ENCODE measurements at places on chromosomes 2 and 18.

- no peak for DNase-seq
These were observed 122.3 kb upstream of the CAB39 start for GRCh38 chr2:230590333-230590732.

DNA sequence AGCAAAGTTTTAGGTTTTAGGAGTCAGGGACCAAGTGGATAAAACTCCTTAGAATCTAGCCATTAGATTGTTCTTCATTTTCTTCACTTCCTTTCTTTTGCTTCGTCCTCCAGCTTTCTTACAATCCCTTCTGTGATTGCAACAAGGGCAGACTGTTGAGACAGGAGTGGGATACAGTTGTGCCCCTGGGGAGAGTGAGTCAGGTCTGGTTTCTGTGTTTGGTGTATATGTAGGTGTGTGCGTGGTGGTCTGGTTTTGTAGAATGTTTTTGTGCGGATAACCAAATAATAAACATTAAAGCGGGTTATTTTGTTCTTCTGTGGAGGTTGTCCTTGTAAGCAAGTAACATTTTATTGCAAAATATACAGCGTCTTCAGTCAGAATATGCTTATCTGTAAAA is 7.3 kb downstream of the INSIG2 start:
- DNase-seq = no peak

- DNase-seq = no peak
These were observed 1.1 kb upstream of the MTA3 start for GRCh38 chr2:42567364-42567763.

GRCh38 chr2:128103407-128103806 is 12.4 kb downstream of the UGGT1 start:
- no peak for DNase-seq

- no peak for DNase-seq
These were observed 341.5 kb upstream of the ETAA1 start for GRCh38 chr2:67055387-67056304.

DNA sequence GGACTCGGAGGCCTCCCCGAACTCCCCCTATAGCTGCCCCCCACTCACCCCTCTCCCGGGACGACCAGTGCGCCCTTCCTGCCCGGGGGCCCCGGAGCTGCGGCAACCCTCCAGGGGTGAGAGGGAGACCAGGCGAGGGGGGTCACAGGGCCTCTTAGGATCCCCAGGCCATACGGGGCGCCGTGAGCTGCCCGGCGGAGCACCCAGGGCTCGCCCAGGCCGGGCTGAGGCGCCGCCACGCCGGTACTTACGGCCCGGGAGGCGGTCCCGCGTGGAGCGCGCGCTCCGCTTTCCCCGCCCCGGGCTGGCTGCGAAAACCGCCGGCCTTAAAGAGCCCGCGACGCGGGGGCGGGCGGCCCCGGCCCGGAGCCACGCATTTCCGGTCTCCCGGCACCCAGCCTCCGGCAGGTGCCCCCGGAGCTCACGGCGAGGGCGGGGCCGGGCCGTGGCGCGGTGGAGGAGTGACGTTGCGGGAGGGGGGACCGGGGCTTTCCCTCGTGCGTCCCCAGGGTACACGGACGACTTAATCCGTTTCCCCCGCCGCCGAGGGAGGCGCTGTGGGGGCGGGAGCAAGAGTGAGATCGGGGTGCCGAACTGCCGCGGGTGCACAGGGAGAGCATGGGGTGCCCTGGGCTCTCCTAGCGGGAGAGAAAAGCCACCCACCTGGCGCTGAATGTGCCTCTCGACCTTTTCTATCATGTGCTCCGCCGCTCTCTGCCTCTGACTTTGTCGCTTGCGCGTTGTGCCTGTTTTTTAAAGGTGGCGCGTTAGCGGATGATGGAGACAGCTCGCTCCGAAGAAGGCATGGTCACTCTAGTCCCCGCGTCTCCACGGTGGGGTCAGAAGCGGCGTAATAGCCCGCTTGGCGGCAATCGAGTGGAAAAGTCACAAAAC is at the start of gene METTL21A:
Gene METTL21A (minus strand): TSS at position 381 of the 894 bp plus-strand sequence. CDS start 1,019 bp downstream, outside the sequence.
- DNase-seq = peak; percentile 96

DNA sequence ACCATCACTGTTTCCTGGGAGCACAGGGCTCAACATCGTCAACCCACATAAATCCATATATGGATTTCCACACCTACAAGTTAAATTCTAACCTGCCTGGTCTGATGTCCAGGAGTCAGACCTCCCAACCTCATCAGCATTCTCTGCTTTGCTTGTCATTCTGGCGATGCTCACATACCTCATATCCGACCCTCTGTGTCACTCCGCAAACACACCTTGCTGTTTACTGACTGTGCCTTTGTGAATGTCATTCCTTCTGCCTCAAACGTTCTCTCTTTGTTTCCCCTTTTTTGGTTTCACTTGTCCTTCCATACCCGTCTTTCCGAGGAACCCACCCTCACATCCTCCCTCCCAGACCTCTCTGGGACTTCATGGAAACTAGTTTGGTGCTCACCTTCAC is 187.1 kb downstream of the ACTR3 start:
- DNase-seq = no peak

DNA sequence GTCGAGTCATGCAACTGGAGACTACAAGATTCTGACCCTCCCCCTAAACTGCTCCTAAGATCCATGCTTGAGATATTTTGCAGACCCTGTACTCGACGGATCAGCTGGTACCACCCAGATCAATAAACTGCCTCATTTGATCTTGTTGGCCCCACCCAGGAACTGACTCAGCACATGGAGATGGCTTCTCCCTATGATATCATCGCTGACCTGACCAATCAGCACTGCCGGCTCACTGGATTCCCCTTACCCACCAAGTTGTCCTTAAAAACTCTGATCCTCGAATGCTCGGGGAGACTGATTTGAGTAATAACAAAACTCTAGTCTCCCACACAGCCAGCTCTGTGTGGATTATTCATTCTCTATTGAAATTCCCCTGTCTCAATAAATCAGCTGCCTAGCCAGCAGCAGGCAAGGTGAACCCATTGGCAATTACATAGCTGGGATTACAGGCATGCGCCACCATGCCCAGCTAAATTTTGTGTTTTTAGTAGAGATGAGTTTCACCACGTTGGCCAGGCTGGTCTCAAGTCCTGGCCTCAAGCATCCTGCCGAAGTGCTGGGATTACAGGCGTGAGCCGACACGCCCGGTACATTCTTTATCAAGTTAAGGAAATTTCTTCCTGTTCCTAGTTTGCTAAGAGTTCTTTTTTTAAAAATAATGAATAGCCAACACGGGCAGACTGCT is 43.6 kb downstream of the VPS54 start:
- no peak for DNase-seq

GRCh38 chr2:74037379-74037860 is 52.7 kb downstream of the TET3 start:
- DNase-seq = no peak

DNA sequence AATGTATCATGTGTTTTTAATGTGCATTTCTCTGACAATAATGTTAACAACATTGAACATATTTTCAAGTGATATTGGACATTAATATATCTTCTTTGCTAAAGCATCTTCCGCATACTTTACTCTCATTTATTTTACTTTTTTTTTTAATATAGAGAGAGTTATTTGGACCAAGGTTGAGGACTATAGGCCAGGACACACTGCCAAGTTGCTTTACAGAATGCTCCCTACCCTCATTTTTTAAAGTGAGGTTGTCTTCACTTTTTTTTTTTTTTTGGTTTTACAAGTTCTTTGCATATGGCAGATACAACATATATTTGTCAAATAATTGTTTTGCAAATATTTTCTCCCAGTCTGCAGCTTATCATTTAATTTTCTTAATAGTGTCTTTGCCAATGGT is 201.8 kb downstream of the OSR1 start:
- DNase-seq = no peak

All from left lobe of liver (tissue), 2 donors.